ENCODE measurements at places on chromosomes 11 and 22. TPM values are rescaled to one million over a fixed set of nuclear protein-coding genes. Genes with fewer than 3 reads are reported as not detected.

GAS2 gene
- 1.5 TPM for total RNA-seq

SLC5A1 gene
- total RNA-seq = not detected

OSM gene
- 41.1 TPM for total RNA-seq

KCNK4 gene
- total RNA-seq = not detected

GRCh38 chr11:64872790-64873488 is 5.5 kb downstream of the EHD1 start:
- ATAC-seq = no peak

DNA sequence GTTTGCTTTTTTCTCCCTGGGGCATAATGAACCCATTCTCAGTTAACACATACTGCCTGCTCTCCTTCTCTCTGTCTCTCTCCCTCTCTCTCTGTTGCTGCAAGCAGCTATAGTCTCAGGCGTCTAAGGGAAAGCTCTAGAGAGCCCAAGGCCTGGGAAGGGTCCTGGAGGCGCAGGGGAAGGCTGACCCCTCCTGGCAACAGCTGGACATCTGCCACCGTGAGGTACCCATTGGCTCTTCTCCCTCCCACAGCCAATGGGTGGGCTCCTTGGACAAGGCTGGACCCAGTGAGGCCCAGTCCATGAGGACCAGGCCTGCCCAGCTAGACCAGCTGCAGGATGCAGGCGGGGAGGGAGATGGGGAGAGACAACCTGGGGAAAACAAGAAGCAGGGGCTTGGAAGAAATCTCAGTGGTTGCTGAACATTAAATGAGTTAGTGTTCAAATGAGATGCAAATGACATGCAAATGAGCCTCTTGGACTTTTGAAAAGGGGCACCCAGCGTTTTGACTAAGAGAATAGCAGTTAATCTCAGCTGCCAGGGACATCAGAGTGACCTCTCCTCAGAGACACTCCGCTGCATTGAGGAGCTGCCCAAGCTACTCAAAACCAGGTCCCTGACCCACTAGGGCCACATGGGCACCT is 349.7 kb downstream of the BUD13 start:
- no peak for ATAC-seq

DNA sequence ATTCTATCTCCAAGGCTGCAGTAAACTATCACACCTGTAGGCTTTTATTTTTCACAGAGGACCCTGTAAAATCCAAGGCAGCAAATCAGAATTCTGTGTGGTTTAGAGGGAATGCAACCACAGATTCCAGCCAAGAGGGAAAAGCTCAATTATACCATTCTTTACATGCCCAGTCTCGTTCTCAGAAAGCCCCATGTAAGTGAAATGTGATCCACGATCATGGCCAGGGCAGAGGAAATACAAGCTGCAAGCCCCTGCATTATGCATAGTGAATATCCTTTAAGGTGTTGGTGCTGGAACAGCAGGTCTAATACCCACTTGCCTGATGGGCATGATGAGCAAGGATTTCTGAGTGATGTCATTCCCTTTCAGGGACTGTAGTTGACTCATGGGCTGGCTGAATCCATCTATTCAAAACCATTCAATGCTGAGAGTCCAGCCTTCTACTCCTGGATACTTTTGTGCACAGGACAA is 198.7 kb upstream of the MTMR2 start:
- peak; percentile 51 for ATAC-seq

DNA sequence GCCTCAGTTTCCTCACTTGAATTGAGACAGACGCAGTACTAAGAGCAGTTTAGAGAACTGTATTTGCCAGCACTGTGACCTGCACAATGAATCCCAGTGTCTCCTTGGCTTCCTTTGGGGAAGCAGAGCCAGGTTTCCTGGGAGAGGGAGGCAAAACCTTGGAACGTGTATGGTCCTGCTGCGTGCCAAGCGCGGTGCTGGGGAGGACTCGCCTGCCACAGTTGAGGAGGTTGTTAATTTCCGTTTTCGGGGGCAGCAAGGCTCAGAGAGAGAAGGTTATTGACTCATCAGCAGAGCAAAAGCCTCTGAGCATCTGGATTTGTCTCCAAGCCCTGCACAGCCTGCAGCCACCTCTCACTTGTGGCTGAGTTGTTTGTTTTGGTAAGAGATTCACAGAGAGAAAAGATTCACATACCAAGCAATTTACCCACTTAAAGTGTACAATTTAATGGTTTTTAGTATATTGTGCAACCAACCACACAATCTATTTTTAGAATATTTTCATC is 10.8 kb downstream of the SYT12 start:
- ATAC-seq = no peak

- no peak for ATAC-seq
These were observed 85.9 kb upstream of the PLET1 start for GRCh38 chr11:112346586-112346985.

GRCh38 chr22:30586414-30586813 is 5.3 kb downstream of the PES1 start:
- ATAC-seq = no peak

DNA sequence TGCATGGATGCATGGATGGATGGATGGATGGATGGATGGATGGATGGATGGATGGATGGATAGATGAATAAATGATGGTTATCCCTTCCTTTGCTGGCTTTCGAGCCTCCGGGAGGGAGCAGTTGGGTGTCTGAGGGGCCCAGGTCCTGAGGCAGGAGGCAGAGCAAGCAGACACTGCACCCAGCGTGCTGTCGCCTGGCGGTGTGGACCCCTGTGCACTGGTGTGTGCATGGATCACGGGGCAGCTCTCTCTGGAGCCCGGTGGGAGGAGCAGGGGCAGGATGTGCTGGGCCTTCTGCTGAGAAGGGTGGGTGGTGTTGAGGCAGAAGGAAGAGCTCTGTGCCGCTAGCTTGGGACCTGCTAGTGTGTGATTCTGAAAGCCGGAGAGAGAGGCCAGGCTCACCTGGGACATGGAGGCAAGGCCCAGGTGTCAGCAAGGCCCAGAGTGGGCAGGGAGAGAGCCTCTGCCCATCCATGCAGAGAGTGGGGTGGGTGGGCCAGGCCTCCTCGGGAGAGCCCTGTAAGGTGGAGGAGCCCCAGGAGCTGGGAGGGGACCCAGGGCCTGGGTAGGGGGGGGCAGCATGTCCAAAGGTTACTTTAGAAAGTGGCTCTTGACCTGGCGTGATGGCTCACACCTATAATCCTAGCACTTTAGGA is 254.4 kb downstream of the BRD1 start:
- ATAC-seq = no peak
